ENCODE measurements at places on chromosomes 2 and 18. TPM values are rescaled to one million over a fixed set of nuclear protein-coding genes. Genes with fewer than 3 reads are reported as not detected.

Gene CENPA
- 0.52 TPM for total RNA-seq

Gene USP40
- total RNA-seq = 10.7 TPM

Gene ELP2
- total RNA-seq = 152 TPM

Gene FAM237A
- total RNA-seq = not detected

Gene CDKL4
- not detected for total RNA-seq

Gene SLC11A1
- total RNA-seq = 23.9 TPM

Gene TLX2
- total RNA-seq = 1.5 TPM

Gene CYS1
- not detected for total RNA-seq

Gene CACNB4
- total RNA-seq = 0.65 TPM

- no peak for DNase-seq
These were observed 167.7 kb downstream of the TDRD15 start for GRCh38 chr2:21291426-21291825.

DNA sequence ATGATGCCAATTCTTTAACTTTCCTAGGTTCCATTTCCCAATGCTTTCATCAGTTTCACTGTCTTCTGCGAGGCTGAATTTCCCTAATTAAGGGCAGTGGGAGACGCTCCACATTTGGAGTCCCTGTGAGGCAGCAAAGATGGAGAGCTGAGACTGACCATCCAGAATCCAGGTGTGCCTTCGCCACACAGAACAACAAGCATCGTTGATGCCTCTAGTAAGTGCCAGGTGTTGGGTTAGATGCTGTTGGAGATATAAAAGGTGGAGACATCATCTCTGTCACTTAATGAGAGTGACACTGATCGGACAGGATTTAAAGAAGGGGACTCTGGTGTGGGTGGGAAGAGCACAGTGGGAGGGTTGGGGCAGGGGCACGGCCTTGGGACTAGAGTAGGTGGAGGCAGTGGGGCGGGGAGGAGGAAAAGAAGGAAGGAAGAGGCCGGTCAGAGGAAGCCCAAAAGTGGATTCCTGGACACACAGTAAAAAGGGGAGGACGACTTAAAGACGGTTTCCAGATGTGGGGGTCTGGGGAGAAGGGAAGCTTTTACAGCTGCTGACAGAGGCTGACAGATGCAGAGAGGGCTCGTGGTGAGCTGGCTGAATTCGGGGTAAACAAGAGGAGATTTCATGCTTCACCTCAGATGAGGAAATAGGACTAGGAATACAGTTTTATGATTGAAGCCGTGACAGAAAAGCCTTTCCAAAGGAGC is 113.0 kb downstream of the BCL2 start:
- no peak for DNase-seq

GRCh38 chr18:54268751-54269150 is 566 bp upstream of the POLI start:
- DNase-seq = no peak

DNA sequence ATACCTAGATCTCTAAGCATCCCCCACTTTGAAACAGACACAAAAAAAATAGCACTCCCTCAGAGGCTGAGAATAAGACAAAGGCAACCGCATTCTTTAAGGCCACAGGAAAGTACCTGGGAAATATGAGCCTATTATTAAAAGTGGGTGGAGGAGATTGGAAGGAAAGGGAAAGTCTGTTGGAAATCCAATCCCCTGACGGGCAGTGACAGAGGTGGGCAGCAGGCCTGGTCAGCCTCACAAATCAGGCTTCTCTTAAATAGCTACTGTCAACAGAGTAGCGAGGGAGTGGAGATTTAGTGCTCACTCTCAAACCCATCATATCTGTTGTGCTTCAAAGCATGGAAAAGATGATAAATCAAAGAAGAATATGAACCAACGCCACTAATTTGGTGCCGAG is 324.4 kb downstream of the ALK start:
- no peak for DNase-seq

GRCh38 chr2:226837334-226837733 is 1.5 kb downstream of the RHBDD1 start:
- no peak for DNase-seq

DNA sequence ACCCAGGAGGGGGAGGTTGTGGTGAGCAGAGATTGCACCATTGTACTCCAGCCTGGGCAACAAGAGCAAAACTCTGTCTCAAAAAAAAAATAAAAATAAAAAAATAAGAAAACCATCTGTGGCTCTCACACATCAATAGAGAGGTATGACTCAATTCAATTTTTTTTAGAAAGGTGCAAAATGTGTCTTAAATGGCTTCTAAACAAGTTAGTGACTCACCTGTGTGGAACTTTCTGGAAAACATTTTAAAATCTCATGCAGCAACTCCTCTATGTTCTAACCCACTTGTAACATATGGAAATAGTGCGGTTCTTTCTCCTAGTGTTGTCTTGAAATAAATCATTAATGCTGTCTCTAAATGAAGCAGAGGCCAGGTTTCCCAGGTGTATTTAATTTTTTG is 10.7 kb upstream of the SULT1C4 start:
- DNase-seq = no peak

GRCh38 chr2:38146907-38147307 is 71.0 kb upstream of the CYP1B1 start:
- no peak for DNase-seq

GRCh38 chr18:24315170-24315569 is 82.5 kb downstream of the OSBPL1A start:
- no peak for DNase-seq

DNA sequence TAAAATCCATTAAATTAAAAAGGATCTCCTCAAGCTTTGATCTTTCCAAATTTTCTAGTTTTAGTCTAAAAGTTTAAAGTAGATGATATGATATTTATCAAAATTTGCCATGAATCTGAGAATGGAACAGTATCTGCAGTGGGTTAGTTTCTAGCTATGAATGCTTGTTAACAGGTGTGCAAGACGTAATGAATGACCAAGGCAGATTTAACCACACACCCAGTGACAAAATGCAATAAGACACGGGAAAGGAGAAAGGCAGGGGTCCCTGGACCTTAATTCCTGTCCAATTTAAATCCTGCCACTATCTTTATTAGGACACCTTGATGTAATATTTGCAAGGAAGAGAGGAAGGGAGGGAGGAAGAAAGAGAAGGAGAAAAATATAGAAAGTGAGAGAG is 30.5 kb upstream of the PEX13 start:
- no peak for DNase-seq

DNA sequence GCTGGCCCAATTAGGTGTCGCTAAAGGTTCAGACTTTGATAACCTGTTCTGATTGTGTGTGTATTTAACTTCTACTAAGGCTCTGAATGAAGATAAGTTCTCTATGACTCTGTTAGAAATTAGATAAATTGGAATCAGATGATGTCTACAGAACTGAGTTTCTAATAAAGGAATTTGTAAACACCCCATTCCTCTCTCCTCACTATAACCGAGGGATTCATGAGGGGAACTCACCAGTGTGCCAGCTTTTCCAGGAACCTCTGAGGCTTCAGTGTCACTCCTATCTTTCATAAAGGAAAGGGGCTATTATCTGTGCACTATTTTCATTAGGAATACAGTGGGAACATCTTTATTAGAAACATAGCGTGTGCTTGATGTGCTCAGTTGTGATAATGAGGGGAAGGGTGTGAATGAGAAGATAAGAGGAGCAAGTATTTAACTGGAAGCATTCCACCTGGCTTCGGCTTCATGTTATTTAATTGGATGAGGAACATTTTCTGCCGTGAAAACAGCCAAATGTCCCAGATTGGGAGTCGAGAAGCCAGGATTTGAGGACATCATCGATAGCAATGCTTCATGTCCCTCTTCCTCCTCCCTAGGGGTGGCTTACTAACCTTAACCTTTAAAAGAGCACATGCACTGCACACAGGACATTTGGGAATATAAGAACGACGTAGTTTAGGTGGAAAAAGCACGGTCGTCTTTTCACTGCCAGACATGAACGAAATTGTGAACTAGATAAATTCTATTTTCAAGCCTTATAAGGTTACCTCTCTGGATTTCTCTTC is 84.8 kb upstream of the TCF4 start:
- DNase-seq = no peak

DNA sequence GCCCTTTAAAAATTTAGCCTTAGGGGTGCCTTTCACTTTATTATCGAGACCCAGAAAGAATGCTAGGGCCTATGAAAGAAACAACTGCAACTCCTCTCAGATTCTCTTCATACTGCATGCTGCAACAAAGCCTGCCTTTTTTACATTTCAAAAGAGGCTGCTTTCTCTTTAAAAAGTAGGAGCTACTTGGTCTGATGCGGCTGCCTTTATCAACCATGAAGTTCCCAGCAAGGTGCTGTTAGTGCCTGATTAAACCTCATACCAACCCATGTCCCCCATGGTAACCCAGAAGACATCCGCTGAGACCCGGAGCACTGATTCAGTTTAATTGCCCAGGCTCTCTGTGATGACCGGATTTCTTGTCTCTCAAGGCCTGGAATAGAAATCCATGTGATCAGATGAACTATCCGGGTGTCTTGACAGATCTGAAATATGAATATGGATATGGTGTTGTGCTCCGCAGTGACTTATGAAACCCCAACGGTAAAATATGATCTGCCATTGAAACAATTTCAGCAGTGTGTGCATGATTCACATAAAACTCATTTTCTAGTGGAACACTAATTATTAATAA is 368.3 kb downstream of the ZNF521 start:
- no peak for DNase-seq

All from T-helper 17 cell (primary cell).